ENCODE measurements at places on chromosomes 4 and X.
A peak's percentile ranks its signal among the peaks of the same experiment; 100 is the strongest.

DNA sequence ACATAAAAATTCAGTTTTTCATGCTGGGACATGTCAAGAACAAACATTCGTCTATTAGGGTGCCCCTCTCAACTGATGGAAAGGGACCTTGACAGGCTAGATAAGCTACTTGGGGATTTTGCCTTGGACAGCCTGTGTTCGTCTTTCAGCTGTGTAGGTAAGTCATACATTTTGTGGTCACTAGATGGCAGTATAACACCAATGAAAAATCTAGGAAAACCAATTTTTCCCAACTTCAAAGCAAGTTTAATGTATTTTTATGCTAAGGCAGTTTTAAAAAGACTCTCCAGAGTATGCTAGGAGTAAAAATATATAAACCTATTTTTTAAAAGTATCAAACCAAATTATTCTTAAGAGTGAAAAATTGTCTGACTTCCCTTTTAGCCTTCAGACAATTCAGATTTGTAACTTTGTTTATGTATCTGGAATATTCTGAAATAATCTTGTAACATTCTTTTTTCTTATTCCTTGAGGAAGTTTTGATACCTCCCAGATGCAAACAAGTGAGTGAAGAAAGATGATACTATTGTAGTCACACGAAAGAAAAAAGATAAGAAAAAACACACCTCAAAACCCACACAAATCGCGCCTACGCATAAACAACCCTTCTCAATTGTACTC, 158.3 kb downstream of the CPE start:
- DNase-seq: peak; percentile 35

GRCh38 chr4:111986095-111986494, 159.2 kb upstream of the FAM241A start:
- no peak for DNase-seq

GRCh38 chr4:161376275-161376674, 787.5 kb downstream of the FSTL5 start:
- no peak for DNase-seq

- DNase-seq: no peak
Measured at GRCh38 chrX:29471829-29472228, 743.5 kb upstream of the MAGEB2 start.

GRCh38 chr4:7322166-7322991, 112.4 kb downstream of the PSAPL1 start:
- no peak for DNase-seq

- no peak for DNase-seq
Measured at GRCh38 chr4:92970996-92971395, 667.2 kb downstream of the GRID2 start.

GRCh38 chr4:42342459-42342858, 54.8 kb upstream of the SHISA3 start:
- DNase-seq: no peak

- peak; percentile 39 for DNase-seq
Measured at GRCh38 chr4:74794382-74795010, at the start of gene BTC. Gene BTC, minus strand, starts transcription at chr4:74794523. Its CDS starts 198 bp downstream, at chr4:74794325.

DNA sequence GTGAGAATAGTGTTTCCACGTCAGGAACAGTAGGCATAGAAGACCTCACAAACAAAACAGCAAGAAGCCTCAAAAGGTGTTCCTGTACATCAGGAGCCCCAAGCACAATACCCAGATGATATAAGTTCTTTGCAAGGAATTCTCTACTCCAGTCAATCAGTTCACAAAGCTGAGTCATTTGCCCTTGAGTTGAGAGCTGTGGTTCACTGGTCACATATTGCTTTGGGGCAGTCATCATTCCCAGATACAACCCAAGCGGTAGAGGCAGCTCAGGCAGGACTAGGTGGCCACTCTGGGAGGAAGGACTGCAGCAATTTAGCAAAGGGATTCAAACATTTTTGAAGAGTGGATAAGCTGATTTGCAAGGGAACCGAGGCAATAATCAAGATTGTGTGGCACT, 551.5 kb upstream of the ZFP42 start:
- DNase-seq: no peak

DNA sequence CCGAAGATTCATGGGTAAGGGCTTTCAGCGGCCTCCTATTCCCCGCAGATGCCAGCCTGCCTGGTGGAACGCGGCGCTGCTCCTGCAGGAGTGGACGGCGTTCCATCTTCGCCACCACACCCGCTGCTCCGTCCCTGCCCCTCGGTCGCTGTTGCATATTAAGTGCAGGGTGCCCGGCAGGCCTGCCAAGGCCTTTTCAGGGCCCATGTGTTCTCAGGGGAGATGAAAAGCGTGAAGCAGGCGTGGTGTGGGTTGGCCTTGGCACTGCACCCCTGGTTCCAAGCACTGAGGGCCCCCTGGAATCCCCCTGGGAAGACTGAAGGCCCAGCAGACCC, 52.0 kb downstream of the SORCS2 start:
- DNase-seq: no peak

GRCh38 chr4:139825523-139826014, 159.9 kb downstream of the MGST2 start:
- DNase-seq: no peak

DNA sequence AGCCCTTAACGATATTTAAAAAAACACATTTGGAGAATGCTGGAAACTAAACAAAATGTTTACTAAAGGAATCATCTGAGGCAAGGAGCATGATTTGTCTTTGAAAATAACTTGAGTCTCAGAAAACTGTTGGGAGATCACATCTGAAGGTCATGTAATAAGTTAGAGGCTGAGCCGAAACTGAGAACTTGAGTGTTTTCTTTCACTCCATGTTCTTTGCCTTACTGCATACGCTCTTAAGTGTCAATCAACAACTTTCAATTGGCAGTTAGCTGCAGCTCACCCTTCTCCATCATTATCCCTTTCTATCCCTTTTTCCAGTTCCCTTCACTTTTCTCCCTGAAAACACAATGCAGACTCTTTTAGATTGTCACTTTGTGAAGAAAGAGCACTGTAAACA, 216.2 kb downstream of the ADGRA3 start:
- DNase-seq: no peak

DNA sequence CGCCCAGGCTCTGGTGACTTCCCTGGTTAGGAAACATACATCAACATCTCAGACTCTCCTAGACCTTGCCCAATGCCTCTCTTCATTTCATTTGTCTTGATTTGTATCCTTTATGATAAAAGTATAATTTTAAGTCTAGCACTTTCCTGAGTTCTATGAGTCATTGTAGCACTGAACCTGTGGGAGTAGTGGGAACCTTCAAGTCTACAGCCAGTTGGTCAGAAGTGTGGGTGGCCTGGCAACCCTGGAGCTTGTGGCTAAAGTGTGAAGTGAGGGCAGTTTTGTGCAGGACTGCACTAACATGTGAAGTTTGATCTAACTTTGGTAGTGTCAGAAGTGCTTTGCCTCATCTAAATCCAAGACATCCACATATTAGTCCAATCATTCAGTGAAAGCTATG, 259.3 kb upstream of the IGFBP7 start:
- no peak for DNase-seq

- no peak for DNase-seq
Measured at GRCh38 chr4:72786401-72786990, 217.5 kb upstream of the ADAMTS3 start.

DNA sequence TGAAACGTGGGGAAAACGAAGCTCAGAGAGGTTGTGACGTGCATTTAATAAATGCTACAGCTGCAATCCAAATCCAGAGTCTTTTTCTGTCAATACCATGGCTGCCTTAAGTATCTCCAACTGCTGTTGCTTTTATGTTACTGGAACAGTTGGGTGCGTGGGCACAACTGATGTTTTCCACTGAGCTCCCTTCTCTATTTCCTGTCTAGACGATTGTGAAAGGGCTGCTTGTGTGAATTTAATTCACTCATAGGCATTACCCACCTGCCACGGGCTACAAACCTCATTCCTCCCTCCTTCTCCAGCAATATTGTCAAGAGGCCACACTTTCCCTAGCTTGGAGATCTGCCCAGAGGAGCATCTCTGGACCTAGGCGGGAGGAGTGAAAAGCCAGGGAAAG, 526.0 kb downstream of the MID1IP1 start:
- no peak for DNase-seq

- no peak for DNase-seq
Measured at GRCh38 chr4:45302828-45303227, 576.5 kb upstream of the GNPDA2 start.

DNA sequence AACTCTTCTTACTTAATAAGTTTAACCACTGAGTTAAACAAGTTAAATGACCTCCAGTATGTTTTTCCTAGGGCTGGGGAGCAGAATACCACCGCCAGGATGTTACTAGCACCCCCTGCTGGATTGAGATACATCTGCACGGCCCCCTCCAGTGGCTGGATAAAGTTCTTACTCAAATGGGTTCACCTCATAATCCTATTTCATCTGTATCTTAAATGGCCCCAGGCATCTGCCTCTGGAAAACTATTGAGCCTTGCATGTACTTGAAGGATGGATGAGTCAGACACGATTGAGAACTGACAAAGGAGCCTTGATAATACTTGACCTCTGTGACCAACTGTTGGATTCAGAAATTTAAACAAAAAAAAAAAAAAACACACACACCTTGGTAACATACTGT, 61.5 kb upstream of the MMAA start:
- DNase-seq: peak; percentile 74

GRCh38 chrX:145553702-145554101, 263.9 kb upstream of the SLITRK2 start:
- DNase-seq: no peak

DNA sequence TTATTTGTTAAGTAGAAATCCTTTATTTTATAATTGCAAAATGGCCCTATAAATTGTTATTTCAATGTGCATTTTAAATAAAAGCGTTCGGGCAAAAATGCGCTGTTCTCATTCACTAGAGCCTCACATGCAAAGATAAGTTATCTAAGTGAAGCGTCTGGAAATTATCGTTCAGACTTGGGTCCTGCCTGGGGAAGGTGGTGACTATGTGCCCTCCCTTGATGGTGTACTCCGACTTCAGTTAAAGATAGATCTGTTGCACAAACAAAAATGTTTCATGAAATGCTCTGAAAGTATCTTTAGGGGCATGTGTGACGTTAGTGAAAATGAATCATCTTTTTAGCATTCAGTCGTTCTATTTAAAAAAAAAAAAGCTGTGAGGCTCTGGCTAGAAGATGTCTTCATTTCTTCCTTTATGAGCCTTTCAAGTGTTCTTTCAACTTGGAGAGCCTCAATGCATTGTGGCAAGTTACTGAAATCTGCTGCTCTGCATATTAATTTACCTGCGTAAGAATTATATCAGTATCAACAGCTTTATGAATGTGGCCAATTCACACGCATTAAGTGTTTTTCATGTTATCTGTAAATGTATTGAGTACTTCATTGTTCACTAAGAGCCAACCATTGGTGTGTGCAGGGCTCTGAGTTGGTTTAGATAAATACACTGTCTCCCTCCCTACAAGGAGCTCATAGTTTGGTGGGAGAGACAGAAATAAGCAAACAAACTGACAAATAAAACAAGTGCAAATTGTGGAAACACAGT, 83.0 kb downstream of the AFF1 start:
- DNase-seq: no peak

GRCh38 chr4:164012396-164013027, 518.0 kb downstream of the TMA16 start:
- no peak for DNase-seq

GRCh38 chr4:6594826-6595355, 19.9 kb downstream of the MAN2B2 start:
- peak; percentile 67 for DNase-seq

- DNase-seq: peak; percentile 23
Measured at GRCh38 chrX:11261260-11261659, 32.0 kb upstream of the AMELX start.

DNA sequence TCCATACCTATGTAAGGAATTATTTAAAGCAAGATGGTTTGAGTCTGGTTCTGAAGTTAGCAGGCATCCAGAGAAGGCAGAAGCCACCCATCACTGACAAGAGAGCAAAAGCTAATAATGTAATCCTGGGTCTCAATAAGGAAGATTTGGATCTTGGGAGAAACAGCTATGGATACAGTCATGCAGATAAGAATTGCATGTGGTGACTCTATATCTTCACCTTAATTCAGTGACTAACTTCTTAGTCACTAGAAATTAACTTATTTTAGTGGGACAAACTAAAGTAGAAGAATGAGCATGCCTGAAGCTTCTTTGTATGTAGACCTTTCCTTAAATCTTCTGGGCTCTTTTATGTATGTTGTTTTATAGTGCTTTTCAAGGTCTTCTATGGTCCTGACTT, 66.6 kb downstream of the ATP10D start:
- peak; percentile 12 for DNase-seq

GRCh38 chrX:129058405-129058804, 464.9 kb downstream of the SMARCA1 start:
- DNase-seq: no peak

Measured in AG08396 (cell line).